ENCODE measurements at places on chromosomes 6 and 20. TPM values are rescaled to one million over a fixed set of nuclear protein-coding genes. Genes with fewer than 3 reads are reported as not detected.

YTHDF1 gene
- 11.2 TPM for total RNA-seq

ZC3H12D gene
- 0.16 TPM for total RNA-seq

EPPIN gene
- not detected for total RNA-seq

IL17F gene
- total RNA-seq, result not detected

PAK5 gene
- not detected for total RNA-seq

OR12D3 gene
- not detected for total RNA-seq

KIAA1586 gene
- total RNA-seq, result 11.4 TPM
